ENCODE measurements at places on chromosomes 11 and 22.
A peak's percentile ranks its signal among the peaks of the same experiment; 100 is the strongest.

GRCh38 chr22:39731881-39732555 is 161.5 kb downstream of the CACNA1I start:
- no peak for DNase-seq

DNA sequence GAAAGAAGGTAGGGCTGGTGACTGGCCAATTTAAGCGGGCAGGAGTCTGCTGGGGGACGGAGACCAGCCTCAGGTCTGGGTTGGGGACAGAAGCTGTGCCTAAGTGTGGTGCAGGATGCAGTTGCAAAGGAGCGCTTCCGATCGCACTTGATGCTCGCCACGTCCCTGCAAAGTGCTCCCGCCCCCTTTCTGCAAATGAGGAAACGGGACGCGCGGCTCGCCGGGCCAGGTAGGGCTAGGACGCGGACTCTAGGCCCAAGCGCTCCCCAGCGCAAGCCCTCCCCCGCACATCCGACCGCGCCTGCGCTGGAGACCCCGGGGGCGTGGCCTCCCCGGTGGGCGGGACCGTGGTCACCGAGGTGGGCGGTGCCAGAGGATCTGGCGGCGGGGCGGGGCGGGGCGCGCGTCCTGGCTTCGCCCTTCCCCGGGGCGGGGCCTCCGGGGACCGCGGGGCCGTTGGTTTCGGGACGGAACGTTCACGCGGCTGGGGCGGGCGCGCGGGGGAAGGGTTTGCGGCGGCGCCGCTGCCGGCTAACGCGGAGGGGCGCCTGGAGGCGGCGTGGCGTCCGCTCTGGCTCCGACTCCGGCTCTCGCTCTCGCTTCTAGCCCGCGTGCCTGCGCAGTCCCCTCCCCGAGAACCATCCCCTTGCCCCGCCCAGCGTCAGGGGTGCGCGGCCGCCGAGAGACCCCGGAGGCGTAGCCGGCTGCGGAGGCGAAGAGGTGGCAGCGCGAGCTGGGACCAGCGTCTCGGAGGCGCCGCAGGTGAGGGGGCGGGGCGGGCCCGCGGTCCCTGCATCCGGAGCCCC is at the start of gene FAM118A:
Gene FAM118A (plus strand): TSS at position 513 of the 806 bp plus-strand sequence. CDS start 12,446 bp downstream, outside the sequence.
- DNase-seq, result peak; percentile 92

- no peak for DNase-seq
These were observed 7.0 kb downstream of the EXPH5 start for GRCh38 chr11:108586600-108586999.

DNA sequence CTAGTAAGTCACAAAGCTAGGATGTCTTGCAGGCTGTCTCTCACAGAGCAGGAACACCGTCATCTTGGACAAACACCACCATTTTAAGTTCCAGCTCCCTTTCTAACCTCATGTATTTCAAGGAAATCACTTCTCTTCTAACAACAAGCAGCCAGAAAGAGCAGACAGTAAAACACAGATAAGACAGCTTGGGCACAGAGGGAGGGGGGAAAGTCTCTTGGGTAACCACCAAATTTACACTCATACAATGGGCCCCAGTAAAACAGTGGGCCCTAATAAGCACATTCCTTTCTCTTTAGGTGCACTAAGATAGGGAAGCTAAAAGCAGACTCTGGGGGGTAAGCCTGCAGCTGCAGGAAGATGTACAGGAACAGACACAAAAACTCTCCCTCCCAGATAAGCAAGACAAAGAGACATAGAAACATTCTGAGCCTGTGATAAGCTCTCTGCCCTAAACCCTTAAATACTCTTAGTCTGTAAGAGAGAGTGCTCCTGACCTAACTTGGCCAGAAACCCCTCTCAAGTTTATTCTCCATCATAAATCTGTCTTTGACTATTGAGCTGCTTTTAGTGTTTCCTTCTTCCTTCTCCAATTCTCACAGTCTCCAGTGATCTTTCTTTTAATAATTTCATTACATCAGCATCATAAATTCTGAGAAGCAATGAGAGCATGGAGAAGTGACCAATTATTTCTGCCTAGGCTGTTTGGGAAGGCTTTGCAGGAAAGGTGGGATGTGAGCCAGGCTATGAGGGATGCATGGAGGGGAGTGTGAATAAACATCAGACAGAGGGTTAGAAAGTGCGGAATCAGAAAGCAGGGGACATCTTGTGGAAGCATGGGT is 7.4 kb downstream of the OR10D3 start:
- DNase-seq, result no peak

DNA sequence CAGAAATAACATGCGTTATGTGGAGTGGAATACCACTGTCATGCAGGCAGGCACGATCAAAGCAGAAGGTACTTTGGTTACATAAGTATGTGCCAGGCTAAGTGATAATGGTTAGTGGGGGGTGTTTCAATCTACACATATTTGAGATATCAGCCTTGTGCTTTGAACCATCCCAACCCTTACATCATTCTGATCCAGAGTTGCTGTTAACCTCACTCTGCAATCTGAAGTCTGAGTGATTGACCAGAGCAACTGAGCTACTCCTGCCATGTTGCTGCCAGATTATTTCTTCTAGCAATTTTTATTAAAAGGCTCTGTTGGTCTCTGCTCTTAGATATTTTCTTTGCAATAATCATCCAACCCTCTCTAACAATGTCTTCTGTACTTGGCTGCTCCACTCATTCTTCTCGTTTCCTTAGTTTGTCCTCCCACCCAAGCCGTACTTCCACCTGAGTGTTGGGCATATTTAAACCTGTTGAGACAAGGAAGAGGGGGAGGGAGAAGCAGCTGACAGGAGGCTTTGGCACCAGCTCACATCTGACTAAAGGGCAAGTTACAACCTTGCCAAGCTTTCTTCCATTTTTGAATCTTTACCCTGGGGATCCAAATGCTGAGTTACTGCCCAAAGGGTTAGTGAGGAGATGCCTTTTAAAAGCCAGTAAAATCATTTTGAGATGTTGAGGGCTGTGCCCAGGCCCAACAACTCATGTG is 114.1 kb upstream of the SESN3 start:
- DNase-seq, result no peak

- DNase-seq, result no peak
These were observed 32.0 kb downstream of the PDE2A start for GRCh38 chr11:72642043-72642883.

DNA sequence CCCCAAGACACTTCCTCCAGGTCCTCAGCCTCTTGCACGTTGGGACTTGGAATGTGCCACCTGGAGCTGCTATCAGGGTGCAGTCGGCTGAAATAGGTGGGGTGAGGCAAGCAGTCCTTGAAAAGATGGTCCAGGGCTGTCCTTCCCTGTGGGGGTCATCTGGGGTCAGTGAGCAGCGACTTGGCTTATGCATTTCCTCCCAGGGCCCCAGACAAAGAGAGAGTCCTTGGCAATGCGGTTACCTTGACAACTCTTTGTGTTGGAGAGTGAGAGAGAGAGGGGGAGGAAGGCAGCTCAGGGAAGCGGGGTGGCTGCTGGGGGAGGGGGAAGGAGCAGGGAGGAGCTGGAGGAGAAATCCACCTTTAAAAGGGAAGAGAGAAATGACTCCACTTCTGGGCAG is 93.8 kb downstream of the MIAT start:
- no peak for DNase-seq
